Stimulated activated CD4-positive, alpha-beta T cell treated with anti-CD3 and anti-CD28 coated beads, Interleukin-1b, Interleukin-23, amount 100 ng/mL, for 24 hours (primary cell): ENCODE measurements at places on chromosomes 12 and 14.

GRCh38 chr12:97638739-97639138, 176.1 kb downstream of the RMST start:
- no peak for DNase-seq

- DNase-seq: no peak
Measured at GRCh38 chr14:95522116-95522515, 5.7 kb upstream of the SYNE3 start.

GRCh38 chr12:96308881-96309280, 91.4 kb downstream of the CDK17 start:
- no peak for DNase-seq

- DNase-seq: no peak
Measured at GRCh38 chr14:94114589-94115057, 4.1 kb downstream of the IFI27 start.
